PC-9 (cell line): ENCODE measurements at places on chromosomes 4 and X. TPM values are rescaled to one million over a fixed set of nuclear protein-coding genes. Genes with fewer than 3 reads are reported as not detected.
A peak's percentile ranks its signal among the peaks of the same experiment; 100 is the strongest.

GRCh38 chrX:40095583-40096394 is 2.0 kb downstream of the BCOR start:
- DNase-seq: no peak

- DNase-seq: no peak
These were observed 165.6 kb downstream of the SH3KBP1 start for GRCh38 chrX:19721726-19722370.

GRCh38 chr4:38562751-38563198 is 101.2 kb upstream of the KLF3 start:
- no peak for DNase-seq

DNA sequence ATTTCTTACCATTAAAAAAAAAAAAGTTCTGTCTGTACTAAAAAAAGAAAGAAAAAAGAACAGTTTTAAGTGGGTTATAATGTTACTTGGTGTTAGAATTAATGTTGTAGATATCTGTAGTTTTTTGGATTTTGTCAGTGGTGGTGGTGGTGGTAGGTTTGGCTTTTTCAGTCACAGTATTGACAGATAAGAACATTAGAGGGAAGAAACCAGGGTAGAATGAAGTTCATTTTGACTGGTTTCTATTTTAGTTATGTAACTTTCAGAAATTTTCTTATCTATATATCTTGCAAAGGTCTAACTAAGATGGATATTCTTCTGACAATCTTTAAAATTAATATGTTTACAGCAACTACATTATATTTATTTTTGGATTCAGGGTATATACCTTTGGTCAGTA is 105.4 kb downstream of the FBXW7 start:
- no peak for DNase-seq

DNA sequence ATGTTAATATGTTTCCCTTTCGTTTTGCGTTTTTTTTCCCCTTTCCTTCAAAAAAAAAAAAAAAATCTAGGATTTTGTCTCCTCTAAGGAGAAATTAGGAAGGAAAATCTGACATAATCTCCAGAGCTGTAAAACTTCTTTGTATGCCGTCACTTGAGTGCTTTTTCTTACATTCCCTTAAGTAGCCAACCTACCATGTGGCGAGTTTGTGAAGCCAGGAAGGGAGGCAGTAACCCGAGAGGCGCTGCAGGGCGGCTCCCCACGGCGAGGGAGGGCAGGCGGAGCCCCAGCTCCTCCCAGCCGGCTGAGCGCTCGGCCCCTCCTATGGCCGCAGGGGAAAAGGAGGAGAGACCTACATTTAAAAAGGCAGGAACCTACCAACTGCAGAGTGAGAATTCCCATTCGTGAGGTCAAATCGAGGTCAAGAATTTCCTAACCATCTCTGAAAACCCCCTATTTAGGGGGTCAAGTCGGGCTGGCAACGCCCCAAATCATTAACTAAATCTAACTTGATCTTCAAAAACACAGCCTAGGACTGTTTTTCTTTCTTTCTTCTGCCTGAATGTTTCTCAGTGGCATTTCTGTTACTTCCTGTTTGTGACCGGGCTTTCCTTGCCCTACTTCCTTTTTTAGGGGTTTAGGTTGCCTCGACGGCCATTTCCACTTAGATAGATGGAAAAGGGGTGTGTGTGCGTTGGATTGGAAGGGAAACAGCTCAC is 345.1 kb upstream of the KLF3 start:
- peak; percentile 91 for DNase-seq

DNA sequence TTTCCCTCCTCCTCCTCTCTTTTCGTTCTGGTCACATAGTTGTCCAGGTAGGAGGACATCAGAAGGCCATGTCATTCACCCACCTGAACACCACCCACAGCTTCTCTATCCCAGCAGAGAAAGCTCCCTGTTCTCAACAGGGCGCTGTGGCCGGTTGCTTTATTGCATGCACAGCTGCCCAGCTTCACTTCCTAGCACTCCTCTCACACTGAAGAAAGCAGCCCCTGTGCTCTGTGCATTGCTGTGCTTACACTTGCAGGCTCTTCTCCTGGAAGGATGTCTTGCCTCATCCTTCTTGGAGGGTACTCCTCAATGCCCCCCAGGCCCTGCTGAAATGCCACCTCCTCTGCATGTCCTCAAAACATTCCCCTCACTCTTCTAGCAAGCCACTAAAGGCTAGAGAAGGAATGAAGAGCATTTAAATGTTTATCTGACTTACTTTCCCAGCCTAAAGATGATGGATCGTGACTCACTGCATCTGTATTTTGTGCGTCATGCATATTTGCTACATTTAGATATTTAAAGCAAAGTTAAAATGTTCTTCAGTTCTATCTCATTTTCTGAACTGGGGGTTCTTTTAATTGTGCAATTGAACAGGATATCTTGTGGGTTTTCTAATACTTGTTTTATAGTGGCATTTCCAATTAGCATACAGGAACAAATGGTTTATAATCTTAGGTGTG is 186.4 kb upstream of the PUDP start:
- DNase-seq: no peak

- peak; percentile 61 for DNase-seq
These were observed 176.4 kb downstream of the NLGN4X start for GRCh38 chrX:6052111-6052745.

DNA sequence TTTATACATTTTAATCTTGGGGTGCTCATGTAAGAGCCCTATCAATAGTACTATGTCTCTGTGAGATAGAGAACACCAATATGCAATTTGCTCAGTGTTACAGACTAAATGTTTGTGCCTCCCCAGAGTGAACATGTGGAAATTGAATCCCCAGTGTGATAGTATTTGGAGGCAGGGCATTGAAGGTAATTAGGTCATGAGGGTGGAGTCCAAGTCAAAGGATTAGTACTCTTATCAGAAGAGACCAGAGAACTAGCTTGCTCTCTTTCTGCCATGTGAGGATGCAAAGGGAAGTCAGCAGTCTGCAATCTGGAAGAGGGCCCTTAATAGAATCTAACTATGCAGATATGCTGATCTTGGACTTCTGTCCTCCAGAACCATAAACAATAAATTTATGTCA is 1317.0 kb downstream of the STIM2 start:
- DNase-seq: no peak

GRCh38 chrX:136183172-136183571 is 35.8 kb downstream of the FHL1 start:
- DNase-seq: no peak

DNA sequence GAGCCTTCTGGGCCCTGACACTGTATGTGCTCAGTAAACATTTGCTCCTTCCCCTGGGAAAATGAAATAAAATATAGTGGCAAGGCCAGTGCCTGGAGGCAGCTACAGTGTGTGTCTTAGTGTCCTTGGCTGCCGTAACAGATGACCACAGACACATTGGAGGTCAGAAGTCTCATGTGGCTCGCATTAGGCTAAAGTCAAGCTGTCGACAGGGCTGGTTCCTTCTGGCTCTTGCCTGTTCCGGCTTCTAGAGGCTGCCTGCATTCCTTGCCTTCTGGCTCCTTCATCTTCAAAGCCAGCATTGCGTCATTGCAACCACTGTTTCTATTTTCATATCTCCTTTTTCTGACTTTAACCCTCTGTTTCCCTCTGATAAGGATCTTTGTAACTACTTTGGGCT is 83.6 kb upstream of the STX18 start:
- DNase-seq: no peak

DNA sequence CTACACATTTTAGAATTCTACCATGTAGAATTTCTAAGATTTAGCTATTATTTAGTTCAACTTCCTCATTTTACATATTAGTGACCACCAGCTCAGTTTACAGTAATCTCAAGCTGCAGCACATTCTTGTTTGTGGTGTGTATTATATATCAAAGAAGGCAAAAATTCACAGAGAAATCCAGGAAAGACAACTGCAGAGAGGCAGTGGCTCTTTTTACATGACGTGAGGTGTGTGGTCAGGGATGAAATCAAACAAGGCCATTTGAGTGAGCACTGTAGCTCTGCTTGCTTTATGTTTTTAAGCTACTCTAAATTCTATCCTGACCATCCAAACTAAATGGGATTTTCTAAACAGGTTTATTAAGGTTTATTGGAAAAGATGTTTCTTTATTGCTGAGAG is 71.1 kb downstream of the COL25A1 start:
- no peak for DNase-seq

DNA sequence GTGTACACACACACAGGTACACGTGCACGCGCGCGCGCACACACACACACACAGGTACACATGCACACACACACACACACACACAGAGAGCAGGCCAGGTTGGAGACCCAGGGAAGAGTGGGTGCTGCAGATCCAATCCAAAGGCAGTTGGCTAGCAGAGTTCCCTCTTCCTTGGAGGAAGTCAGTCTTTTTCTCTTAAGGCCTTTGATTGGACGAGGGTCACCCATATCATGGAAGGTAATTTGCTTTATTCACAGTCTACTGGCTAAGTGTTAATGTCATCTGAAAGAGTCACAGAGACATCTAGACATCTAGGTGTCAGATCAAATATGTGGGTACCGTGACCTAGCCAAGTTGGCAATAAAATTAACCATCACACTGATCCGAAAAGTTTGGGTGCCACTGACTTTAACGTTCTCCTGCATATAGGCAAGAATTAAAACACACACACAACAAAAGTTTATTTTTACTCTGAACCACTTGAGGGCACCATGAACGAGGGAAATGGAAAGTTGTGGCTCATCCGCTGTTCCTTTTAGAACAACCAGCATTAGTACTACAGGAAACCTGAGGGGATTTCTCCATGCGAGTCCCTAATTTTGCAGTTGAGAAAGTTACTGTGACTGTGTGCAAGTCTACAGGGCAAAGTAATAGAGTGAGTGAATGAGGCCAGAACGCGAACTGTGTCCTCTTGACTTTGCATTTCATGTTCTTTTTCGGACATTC is 66.0 kb upstream of the STOX2 start:
- no peak for DNase-seq

DNA sequence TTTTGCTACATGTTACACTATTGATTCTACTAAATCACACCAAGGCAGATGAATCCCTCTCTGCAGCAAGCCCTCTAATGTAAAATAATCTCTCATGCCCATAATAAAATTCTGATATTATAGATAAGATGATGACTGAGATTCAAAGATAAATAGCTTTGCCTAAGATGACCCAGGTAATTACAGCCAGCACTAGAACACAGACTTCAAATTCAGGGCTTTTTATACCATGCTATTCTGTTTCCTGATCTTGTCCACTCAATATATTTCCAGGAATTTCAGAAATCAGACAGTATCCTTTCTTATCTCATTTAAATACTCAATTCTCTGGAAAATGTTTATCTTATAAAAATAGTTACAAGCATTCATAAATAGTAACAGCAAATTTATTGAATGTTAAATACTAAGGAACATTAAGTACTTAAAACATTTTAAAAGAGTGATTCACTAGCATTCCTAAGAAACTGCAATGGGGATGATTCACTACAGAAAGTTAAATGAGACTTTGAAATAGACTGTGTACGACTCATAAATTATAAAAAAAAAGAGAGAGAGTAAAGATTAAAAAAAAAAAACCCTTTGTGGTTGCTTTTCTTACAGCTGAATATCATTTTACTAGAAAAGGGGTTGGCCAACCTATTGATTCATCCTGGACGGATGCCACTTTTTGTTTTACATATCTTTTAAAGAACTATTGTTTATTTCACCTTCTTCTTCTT is 45.8 kb upstream of the IL21 start:
- peak; percentile 92 for DNase-seq

GRCh38 chrX:11764602-11765067 is 6.6 kb downstream of the MSL3 start:
- DNase-seq: no peak

DNA sequence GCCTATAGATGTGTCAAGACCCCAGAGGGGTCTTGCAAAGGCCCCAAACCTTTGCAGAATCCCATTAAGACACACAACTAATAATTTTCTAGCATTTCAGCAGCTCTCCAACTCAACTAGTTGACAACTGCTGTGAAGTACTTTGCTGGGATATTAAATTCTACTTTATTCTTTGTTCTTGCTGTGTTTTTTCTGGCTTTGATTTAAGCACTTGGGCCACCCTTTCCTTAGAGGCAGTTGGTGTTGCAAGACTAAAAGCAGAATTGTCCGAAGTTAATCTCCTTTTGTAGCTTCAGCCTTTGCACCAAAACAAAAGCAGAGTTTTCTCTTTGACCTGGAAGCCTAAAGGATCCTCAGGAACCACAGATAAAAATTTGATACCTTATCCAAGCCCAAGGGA is 353.1 kb upstream of the CLNK start:
- DNase-seq: no peak

- DNase-seq: no peak
These were observed 79.9 kb downstream of the AMOT start for GRCh38 chrX:112760697-112761096.

DNA sequence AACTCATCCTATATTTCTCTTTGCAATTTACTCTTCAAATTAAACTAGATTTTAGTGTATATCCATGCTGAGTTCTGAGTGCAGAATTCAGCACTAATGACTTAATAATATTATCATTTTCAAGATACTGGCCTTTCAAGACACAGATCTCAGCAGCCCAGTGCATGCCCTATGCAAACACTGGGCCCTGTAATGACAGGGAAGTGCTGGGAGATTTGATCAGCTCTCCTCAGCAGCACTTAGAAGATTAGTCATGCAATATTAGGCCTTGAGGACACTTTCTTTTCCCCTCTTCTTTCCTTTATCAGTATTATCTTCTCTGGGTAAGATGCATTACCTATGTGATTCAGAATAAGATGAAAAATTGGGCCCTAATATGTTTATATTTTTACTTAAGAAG is 207.1 kb downstream of the PPP3CA start:
- no peak for DNase-seq

DNA sequence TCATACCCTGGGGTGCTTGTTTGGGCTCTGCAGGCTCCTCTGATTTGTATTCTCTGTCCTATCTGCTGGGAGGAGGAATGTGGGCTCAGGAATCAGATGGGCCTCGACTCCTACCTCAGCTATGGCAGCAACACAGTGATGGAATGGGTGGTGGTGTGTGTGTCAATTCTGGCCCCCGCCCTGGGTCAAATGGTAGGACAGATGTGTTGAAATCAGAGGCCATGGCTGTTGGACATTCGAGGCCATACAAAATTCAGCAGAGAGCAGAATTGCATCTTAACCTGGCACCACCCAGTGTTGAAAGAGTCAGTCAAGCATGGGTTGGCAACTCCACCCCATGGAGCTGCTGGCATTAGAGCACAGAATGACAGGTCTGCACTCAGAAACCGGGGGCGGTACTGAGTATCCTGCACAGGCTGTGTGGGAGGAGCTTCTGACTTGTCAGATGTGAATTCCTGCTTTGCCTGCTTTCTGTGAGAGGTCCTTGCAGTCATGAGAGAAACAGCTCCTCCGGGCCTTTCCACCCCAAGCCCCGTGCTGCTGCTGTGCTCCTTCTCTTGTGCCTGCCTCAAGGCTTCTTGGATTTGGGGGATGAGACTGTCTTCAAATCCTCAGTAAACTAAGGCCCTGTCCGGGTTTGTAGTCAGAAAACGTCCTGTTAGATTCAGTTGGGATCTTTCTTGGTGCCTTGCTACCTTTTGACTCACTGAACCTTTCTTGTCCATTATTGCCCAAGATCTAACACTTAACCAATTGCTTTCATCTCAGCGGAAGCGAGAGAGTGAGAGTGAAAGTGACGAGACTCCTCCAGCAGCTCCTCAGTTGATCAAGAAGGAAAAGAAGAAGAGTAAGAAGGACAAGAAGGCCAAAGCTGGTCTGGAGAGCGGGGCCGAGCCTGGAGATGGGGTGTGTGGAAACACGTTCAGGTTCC is 13.0 kb downstream of the DKC1 start:
- DNase-seq: no peak

- no peak for DNase-seq
These were observed 77.9 kb downstream of the CXXC4 start for GRCh38 chr4:104416725-104417356.

Gene ZNF280C
- 5.8 and 7.8 TPM in 2 replicates for total RNA-seq

Gene THAP9
- 3.4 and 3.5 TPM in 2 replicates for total RNA-seq

Gene PIR
- total RNA-seq: 177 and 197 TPM in 2 replicates

Gene PAGE2
- not detected in 2 replicates for total RNA-seq

Gene TLR3
- total RNA-seq: 7.7 and 10.3 TPM in 2 replicates

Gene ATP2B3
- not detected in 2 replicates for total RNA-seq

Gene UBL4A
- 80.7 and 81.6 TPM in 2 replicates for total RNA-seq

Gene POLN
- total RNA-seq: 0.18 and 1.3 TPM in 2 replicates

Gene MND1
- 17.6 and 24.4 TPM in 2 replicates for total RNA-seq
